ENCODE measurements at places on chromosomes 16 and 17. TPM values are rescaled to one million over a fixed set of nuclear protein-coding genes. Genes with fewer than 3 reads are reported as not detected.
A peak's percentile ranks its signal among the peaks of the same experiment; 100 is the strongest.

GRCh38 chr16:46859719-46860152 lies 24.4 kb upstream of the GPT2 start:
- DNase-seq = peak; percentile 92

DNA sequence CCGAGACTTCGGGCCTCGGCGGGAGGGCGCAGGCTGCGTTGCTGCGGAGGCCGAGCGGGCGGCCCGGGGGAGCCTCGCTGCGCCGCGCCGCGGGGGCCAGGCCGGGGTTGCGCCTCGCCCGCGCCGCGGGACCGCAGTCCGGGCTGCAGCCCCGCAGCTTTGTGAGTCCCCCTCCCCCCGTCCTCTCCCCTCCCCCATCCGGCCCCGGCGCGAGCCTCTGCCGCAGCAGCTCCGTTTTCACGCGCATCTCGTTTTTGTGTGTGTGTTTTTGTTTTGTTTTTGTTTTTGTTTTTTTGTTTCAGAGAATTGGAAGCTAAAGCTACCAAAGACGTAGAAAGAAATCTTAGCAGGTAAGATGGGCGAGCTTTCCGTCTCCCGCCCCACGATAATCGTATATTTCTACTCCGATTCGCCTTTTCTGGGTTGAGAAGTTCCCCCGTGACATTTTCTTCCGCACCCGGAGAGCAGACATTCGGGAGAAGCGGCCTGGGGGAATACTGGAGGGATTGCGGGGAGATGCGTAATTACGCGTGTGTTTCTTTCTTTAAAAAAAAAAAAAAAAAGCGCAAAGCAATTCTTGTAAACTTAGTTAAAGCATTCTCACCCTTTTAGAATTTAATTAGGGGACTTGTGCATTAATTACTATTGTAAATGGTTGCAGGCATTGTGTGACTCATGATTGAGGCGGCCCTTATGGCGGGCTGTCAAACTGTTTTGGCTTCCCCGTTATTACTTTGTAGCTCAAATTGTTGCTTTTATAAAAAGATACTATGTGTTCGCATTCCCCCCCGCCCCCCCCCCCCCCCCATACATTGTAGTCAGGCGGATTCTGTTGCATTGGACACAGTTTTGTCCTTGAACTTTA lies 732 bp downstream of the TNRC6A start:
- DNase-seq = no peak

DNA sequence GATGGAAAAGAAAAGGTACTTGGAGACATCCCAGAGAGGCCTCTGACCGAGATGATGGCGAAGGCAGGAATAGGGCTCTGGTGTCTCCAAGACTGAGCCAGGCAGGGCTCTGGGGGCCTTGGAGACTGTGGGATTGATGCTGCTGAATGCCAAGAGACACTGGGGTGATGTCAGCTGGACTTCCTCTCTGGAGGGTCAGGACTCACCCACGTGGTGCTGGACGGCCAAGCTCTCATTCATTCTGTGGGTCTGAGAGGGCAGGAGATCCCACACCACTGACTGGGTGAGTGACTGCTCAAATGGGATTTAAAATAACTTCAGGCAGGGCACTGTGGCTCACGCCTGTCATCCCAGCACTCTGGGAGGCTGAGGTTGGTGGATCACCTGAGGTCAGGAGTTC lies 64.8 kb downstream of the NT5M start:
- no peak for DNase-seq

DNA sequence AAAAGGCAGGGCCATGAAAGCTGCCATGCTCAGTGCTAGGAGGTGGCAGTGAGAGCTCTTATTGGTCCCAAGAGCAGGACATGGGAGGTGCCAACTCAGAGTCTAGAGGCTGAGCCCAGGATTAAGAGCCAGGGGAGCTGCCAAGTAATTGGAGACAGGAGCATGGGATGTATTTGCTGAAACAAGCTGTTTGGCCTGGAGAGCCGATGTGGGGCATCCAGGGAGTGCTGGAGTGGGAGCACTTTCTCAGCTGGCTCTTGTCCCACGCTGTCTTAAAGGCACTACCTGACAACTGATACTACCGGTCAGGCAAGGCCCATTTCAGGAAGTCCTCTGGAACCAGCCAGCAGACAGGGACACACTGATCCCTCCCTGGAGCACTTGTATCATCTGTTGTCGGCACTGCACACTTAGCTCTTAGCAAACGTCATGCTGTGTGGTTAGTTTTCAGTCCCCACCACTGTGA lies 19.3 kb downstream of the ANKFN1 start:
- DNase-seq = peak; percentile 72

DNA sequence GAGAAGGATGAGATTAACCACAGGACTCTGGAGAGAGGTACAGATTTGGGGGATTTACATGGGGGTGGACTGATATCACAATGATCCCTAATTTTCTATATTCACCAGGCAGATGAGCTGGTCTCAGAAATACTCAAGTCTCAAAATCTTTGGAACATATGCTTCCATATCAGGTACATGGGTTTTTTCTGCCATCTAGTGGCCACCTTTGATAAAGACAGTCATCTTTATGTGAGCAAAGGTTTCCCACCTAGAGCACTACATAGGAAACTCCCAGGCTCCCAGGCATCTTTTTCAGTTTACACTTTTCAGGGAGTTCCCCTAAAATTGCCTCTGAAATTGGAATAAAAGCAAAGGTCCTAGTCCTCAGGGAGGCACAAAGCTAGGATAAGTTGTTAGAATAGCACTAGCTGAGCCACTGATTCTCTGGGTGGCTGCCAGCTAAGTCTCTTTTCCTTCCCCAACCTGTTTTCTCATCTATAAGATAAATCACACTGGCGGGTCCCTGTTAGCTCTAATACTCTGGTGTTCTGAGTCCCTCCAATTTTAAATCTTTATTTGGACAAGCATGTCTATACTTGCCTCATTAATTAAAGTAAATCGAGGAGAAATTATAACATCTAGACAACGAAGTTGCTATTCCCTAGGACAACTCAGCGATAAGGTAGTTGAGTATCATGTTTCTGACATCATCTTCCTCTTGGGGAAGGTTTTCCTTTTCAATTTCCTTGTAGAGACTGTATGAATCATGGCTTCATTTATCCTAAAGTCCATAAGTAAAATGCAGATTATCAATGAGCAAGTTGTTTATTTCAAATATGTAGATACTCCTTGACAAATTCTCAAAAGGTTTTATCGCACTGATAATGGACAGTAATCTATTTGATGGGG lies 19.0 kb upstream of the MON1B start:
- DNase-seq = peak; percentile 55

Gene SLFN14
- total RNA-seq = not detected
